SJSA1 (cell line): ENCODE measurements at places on chromosomes 4 and X. TPM values are rescaled to one million over a fixed set of nuclear protein-coding genes. Genes with fewer than 3 reads are reported as not detected.

Gene VSIG4
- total RNA-seq, result not detected in 2 replicates

- no peaks in the 10 kb centered on the region for H3K4me1 ChIP-seq
- DNase-seq, result no peak
- no peaks in the 10 kb centered on the region for H3K36me3 ChIP-seq
- H3K4me3 ChIP-seq, result no peak overlapping the region
- H3K27ac ChIP-seq, result no peak overlapping the region
Measured at GRCh38 chr4:182547435-182547834, 304.2 kb downstream of the TENM3 start.

- DNase-seq, result no peak
- peaks cover 11% of the 10 kb centered on the region for H3K36me3 ChIP-seq
- no peaks in the 10 kb centered on the region for H3K27me3 ChIP-seq
- H3K4me1 ChIP-seq, result no peaks in the 10 kb centered on the region
- no peak overlapping the region for H3K4me3 ChIP-seq
- no peak overlapping the region for H3K27ac ChIP-seq
Measured at GRCh38 chr4:3321295-3321889, 28.6 kb downstream of the RGS12 start.

GRCh38 chr4:176053785-176054184 lies 11.9 kb upstream of the WDR17 start:
- H3K36me3 ChIP-seq, result no peaks in the 10 kb centered on the region
- H3K4me3 ChIP-seq, result no peak overlapping the region
- no peak overlapping the region for H3K27ac ChIP-seq
- no peaks in the 10 kb centered on the region for H3K4me1 ChIP-seq

DNA sequence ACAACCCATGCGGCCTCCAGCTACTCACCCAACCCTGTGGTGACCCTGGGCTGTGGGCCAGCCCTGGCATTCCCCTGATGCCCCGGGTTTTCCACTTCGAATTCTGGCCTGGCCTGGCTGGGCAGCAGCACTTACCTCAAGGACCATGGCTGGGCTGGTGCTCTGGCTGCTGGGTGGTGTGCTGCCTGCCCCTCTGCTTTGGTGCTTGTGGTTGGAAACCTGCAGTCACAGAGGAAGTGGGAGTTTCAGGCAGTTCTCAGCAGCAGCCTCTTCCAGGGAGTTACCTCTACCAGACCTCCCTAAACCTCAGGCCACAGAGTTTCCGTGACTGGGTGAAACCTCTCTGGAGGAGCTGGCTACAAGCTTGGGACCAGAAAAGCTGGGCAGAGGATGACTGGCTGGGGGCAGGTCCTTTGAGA lies at the start of gene CXCR3:
Gene CXCR3, minus strand, starts transcription at position 209 of the 419 bp plus-strand sequence. Its CDS starts 62 bp downstream, at position 147.
- no peaks in the 10 kb centered on the region for H3K27me3 ChIP-seq
- H3K36me3 ChIP-seq, result no peaks in the 10 kb centered on the region
- H3K4me3 ChIP-seq, result no peak within 1 kb of the TSS
- no peak for DNase-seq

GRCh38 chr4:28386776-28387175 lies 1526.1 kb downstream of the STIM2 start:
- H3K27ac ChIP-seq, result no peak overlapping the region
- H3K4me1 ChIP-seq, result no peaks in the 10 kb centered on the region
- H3K36me3 ChIP-seq, result no peaks in the 10 kb centered on the region
- no peaks in the 10 kb centered on the region for H3K27me3 ChIP-seq
- no peak overlapping the region for H3K4me3 ChIP-seq
- DNase-seq, result no peak

Gene KLF3
- 4.1 and 8.3 TPM in 2 replicates for total RNA-seq

DNA sequence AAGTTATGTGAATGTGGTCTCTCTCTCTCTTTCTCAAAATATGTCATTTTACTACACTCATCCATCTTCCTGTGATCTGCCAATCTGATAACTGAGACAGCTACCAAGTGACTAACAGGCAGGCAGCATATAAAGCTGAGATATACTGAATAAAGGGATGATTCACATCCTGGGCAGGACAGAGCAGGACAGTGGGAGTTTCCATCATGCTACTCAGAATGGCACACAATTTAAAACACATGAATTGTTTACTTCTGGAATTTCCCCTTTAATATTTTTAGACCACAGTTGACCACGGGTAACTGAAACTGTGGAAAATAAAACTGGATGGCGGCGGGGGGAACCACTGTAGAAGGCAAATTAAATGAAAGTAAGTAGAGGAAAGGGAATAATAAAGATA lies 58.6 kb upstream of the DCTD start:
- H3K27me3 ChIP-seq, result no peaks in the 10 kb centered on the region
- H3K36me3 ChIP-seq, result no peaks in the 10 kb centered on the region; the same call in 1 of the 2 replicates
- no peak overlapping the region for H3K4me3 ChIP-seq
- H3K27ac ChIP-seq, result peak overlapping the region; percentile 97

Gene CCDC110
- total RNA-seq, result 0.19 and 0.71 TPM in 2 replicates

GRCh38 chrX:31547416-31547815 lies 475.6 kb upstream of the FTHL17 start:
- H3K4me3 ChIP-seq, result no peak overlapping the region
- DNase-seq, result no peak
- H3K4me1 ChIP-seq, result peaks cover 16% of the 10 kb centered on the region
- no peak overlapping the region for H3K27ac ChIP-seq

- no peak overlapping the region for H3K4me3 ChIP-seq
- H3K36me3 ChIP-seq, result no peaks in the 10 kb centered on the region
- no peak overlapping the region for H3K27ac ChIP-seq
Measured at GRCh38 chrX:39242187-39242586, 440.9 kb downstream of the MID1IP1 start.

Gene CAPN6
- 0.05 TPM in 1 of 2 replicates, not detected in the other for total RNA-seq

DNA sequence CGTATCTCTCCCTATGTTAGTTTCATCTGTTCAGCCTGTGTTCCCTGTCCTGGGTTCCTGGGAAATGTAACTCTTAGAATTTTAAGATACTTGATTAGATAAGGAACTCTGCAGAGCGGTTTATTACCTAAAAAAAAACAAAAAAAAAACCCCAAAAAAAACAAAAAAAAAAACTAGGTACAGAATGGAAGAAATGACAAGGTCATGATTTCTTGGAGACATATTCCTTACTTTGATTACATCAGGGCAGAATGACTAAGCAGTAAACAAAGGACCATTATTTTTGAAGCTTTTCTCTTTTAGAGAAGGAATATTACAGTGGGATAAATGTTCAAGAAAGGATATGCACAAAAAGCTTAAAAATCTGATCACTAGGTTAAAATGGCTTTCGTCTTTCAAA lies 171.8 kb downstream of the ARAP2 start:
- H3K36me3 ChIP-seq, result no peaks in the 10 kb centered on the region
- H3K4me3 ChIP-seq, result no peak overlapping the region
- no peaks in the 10 kb centered on the region for H3K4me1 ChIP-seq

Gene TMEM150C
- total RNA-seq, result 0.06 TPM in 1 of 2 replicates, not detected in the other

DNA sequence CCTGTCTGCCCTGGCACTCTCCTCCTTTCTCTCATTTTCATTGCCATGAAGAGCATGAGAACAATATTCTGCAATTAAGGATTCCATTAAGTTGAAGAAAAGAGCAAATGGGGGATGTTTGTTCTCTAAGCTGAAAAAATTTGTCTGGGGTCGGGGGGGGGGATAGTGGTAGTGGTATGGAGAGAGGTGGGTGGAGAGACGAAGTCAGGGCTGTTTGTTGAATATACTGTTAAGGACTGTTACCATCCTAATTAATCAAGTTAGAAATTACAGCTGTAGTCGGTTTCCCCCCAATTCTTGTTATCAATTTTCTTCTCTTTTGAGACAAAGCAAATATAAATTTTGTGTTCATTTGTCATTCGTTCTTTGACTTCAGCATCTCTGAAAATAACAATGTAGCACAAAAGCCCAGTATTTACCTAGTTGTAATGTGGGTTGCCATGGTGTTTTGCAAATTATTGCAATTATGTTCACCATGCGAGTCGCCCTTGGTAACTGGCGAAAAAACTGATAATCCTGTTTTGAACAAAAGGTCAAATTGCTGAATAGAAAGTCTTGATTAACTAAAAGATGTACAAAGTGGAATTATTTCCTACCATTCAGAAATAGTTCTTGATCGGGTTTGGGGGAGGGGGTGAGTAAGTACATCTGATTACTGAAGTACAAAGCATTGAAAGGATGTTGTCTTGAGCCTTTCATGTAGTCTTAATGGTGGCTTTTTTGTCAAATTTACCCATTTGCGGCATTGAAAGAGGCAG lies 139.1 kb downstream of the ARX start:
- H3K4me3 ChIP-seq, result no peak overlapping the region
- no peaks in the 10 kb centered on the region for H3K27me3 ChIP-seq
- DNase-seq, result no peak

Gene PCSK1N
- 2.7 and 3.2 TPM in 2 replicates for total RNA-seq

DNA sequence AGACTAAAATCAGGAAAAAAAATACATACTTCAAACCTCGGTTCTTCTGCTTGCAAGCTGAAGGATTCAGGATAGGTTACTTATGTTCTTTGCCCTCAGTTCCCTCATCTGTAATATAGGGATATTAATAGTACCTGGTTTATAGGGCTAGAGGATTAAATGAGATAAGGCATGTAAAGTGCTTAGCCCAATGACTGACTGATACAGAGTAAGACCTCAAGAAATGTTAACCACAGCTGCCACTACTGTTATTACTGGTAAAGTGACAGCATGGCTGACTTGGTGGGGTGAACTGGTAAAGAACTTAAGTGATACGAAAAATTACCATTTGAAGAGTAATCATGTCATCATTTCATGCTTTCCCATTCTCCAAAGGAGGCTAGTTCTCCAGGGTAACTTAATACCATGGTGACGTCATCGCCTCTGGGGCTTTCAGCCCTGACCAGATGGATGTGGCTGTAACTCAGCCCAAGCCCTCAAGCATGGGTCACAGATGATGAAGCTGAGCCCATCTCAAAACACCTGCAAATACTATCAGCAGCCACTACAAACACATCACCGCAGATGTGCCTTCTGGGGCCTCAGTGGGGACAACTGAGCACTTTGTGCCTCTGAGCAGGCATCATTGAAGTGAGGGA lies 44.5 kb upstream of the SCML1 start:
- H3K27ac ChIP-seq, result no peak overlapping the region
- H3K27me3 ChIP-seq, result no peaks in the 10 kb centered on the region
- DNase-seq, result no peak
- no peaks in the 10 kb centered on the region for H3K36me3 ChIP-seq
- H3K4me3 ChIP-seq, result no peak overlapping the region
- 0 out of 2 replicates have a peak, but pooled peaks cover 4% of the 10 kb centered on the region for H3K4me1 ChIP-seq

Gene EFNB1
- 9.7 and 10.4 TPM in 2 replicates for total RNA-seq

DNA sequence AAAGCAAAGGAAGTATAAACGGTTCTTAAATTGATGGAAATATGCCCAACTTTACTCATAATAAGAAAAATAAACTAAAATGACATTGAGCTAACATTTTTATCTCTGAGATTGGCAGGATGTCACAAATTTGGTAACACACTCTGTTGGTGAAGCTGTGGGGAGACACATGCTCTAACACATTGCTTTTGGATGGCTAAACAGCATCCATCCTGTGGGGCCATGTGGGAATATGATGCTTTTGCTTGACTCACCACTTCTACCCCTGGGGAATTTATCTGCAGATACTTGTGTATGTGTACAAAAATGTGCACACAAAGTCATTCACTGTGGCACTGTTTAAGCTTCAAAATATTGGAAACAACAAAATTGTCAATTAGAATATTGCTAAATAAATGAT lies 100.2 kb downstream of the ANAPC4 start:
- H3K4me3 ChIP-seq, result no peak overlapping the region
- H3K4me1 ChIP-seq, result no peaks in the 10 kb centered on the region
- no peak for DNase-seq
- no peaks in the 10 kb centered on the region for H3K36me3 ChIP-seq

Gene NKAP
- total RNA-seq, result 4.2 and 7.3 TPM in 2 replicates

GRCh38 chr4:88802585-88803286 lies 105.1 kb upstream of the NAP1L5 start:
- H3K27me3 ChIP-seq, result no peaks in the 10 kb centered on the region
- H3K4me3 ChIP-seq, result no peak overlapping the region
- no peak overlapping the region for H3K27ac ChIP-seq

DNA sequence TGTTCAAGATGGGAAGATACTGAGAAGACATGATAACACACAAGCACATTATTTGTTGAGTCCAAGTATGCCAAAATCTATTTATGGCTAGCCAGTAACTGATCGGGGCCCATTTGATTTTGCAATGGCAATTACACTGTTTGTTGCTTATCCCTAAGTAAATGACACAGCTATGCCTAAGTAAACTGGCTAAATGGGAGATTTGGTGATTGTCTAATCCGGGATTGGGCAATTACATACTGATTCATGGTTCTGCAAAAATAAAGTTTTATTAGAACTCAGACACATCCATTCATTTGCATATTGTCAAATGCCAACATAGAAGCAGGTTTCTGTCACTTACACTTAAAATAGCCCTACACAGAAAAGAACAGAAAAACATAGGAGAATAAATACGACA lies 140.2 kb upstream of the TBL1X start:
- peaks cover 30% of the 10 kb centered on the region for H3K4me1 ChIP-seq
- H3K27me3 ChIP-seq, result no peaks in the 10 kb centered on the region
- H3K4me3 ChIP-seq, result no peak overlapping the region
- no peaks in the 10 kb centered on the region for H3K36me3 ChIP-seq

DNA sequence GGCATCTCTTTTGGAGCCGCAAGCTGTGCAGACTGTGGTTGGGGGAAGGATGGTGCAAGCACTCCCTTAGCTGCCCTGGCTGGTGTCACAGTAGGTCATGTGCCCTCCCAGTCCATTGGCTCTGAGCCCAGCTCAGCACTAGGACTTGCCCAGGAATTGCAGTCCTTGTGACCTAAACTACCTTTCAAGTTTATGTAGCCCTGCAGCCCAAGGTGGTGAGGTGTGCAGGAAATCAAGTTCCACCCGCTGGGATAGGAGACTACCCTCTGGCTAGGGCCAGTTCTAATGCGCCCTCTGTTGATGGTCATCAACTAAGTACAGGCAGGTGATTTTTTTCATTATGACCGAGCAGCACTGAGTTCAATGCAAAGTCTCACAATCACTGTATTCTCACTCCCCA lies 335.2 kb downstream of the UBE2NL start:
- H3K27me3 ChIP-seq, result no peaks in the 10 kb centered on the region
- no peaks in the 10 kb centered on the region for H3K36me3 ChIP-seq
- H3K27ac ChIP-seq, result no peak overlapping the region
- no peaks in the 10 kb centered on the region for H3K4me1 ChIP-seq
- no peak overlapping the region for H3K4me3 ChIP-seq
- no peak for DNase-seq

Gene ATOH1
- total RNA-seq, result not detected in 2 replicates

DNA sequence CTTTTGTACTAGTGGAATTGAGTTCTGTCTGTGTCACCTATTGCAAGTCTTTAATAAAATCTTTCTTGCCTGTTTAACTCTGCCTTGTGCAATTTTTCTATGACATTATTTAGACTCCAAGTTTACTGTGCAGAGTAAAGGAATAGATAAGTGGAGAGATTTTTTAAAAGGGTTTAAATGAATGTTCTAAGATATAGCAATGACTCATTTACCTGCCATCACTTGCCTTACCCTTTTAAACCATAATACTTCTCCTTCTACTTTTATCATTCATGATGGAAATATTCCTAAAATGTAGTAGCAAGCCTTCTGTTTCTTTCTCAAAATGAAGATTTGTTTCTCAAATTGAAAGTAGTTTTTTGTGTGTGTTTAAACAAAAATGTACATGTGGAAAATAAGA lies 782.8 kb upstream of the MAGEB2 start:
- no peaks in the 10 kb centered on the region for H3K27me3 ChIP-seq
- no peak overlapping the region for H3K27ac ChIP-seq
- no peaks in the 10 kb centered on the region for H3K36me3 ChIP-seq
- no peaks in the 10 kb centered on the region for H3K4me1 ChIP-seq
- DNase-seq, result no peak

Gene GUCY1A1
- total RNA-seq, result not detected in 2 replicates

- H3K4me1 ChIP-seq, result no peaks in the 10 kb centered on the region
- no peaks in the 10 kb centered on the region for H3K36me3 ChIP-seq
- no peak for DNase-seq
- no peak overlapping the region for H3K4me3 ChIP-seq
- no peaks in the 10 kb centered on the region for H3K27me3 ChIP-seq
Measured at GRCh38 chr4:75004755-75005668, 72.1 kb downstream of the PARM1 start.

Gene CHIC2
- total RNA-seq, result 73.7 and 105 TPM in 2 replicates
